Fibroblast of skin of abdomen (primary cell): ENCODE measurements at places on chromosomes 5 and 9.
A peak's percentile ranks its signal among the peaks of the same experiment; 100 is the strongest.

DNA sequence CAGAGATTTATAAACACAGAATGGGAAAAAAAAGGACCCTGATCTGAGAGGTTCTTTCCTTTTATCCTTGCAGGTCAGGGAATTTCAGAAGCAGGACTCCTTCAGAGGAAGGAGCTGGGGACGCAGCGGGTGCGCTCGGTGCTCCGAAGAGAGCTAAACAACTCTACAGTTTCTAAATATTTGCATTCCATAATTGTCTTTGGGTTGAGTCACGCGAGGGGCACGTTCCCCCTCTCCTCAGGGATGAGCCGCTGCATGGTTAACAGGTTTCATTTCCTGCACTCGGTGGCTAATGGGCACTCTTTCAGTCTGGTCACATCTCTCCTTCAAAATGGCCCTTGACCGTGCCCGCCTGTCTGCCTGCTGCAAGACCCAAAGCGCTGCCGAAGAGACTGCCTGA is 165.0 kb upstream of the HMHB1 start:
- no peak for DNase-seq

DNA sequence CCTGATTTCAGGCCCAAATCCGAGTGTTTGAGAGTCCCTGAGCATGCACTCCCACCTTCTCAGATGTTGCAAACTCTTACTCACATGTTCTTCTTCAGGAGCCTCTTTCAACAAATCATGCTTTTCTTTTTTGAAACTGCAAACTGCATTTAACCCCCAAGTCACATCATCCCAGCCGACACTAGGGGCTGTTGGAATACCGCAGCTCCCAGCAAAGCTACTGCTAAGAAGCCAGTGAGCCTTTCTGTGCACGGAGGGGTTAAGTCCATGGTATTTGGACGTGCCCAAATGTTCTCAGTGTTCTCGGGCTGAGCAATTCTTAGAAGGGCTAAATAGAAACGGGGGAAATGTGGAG is 282.9 kb downstream of the NFIB start:
- DNase-seq, result peak; percentile 75

- no peak for DNase-seq
Observed at GRCh38 chr9:8653855-8654254, 854.3 kb upstream of the DMAC1 start.

DNA sequence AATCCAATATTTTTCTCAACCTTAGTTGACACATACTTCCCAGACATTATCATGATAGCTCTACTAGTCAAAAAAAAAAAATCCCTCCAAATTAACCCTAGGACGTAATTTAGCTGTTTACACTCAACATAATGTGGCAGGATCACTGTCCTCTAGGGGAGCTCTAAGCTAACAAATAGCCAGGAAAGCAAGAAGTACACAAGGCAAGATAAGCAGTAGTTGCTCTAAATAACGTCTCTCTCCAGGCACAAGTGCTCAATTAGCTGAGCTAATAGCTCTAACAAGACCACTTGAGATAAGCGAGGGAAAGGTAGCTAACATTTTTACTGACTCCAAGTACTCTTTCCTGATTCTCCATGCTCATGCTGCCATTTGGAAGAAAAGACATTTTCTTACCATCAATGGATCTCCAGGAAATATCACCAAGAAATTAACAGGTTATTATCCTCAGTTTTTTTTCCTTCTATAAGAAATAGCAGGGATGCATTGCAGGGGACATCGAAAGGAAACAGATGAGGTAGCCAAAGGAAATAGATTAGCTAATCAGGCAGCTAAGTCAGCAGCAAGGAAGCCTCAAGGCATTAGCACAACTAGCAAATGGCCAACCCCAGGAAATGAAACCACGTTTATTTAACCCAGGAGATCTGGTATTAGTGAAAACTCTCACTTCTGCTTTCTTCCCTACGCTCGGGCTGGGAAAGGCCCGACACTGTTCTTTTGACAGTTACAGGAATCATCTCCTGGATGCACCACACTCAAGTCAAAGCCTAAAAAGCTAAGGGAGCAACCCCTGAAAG is 614.1 kb downstream of the PTPRD start:
- no peak for DNase-seq

DNA sequence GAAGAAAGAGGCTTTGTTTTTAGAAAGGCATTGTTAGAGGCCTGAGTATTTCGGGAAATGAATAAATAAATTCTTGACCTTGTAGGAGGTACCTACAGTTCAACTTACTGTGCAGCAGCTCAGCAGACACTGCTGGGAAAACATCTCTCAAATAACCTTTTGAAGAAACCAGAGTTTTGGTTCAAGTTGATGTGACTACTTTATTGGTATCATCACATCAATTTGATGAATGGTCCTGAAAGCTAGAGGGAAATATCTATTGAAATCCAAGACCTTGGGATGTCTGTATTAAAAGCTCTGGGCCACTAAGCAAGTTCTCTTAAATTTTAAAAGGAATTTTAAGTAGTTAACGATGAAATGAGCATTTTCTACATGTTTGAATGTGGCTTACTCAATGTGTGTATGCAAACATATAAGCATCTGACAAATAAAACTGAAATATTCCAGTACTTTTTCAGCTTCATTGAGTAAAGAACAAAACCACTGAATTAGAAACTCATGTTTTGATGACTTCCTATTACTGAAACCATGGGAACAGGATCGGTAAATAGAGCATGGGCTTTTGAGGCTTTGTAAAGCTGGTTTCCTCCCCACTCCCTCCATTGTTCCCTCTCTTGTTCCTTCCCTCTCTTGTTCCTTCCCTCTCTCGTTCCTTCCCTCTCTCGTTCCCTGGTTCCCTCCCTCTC is 36.7 kb downstream of the SLC27A6 start:
- no peak for DNase-seq

- peak; percentile 74 for DNase-seq
Observed at GRCh38 chr9:10050016-10050415, 562.8 kb downstream of the PTPRD start.

DNA sequence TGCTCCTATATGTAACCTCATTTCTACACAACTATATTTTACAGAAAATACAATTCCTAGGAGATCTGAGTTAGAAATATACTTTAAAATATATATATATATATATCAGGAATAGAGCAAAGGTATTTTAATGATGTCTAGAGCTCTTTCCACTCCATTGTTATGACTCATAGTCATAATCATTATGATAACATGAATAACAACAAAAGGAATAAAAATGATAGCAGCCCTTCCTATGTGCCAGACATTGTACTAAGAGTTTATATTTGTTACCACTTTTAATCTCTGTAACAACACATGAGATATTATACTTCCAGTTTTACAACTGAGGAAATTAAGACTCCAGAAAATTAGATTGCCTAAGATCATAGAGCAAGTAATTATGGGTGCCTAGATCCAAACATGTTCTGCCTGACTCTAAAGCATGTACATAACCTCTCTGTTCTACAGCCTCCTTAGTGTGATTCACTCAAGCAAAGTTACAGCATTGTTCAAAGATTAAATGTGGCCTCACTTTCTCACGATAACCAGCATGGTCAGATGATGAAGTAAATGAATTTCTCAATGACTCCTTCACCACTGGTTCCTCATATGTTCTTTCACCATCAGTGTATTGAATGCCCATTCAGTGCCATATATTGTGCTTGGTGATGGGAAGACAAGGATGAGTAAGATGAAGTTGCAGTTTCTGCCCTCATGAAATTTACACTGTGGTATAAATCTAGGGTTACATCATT is 452.1 kb downstream of the EFNA5 start:
- peak; percentile 27 for DNase-seq

DNA sequence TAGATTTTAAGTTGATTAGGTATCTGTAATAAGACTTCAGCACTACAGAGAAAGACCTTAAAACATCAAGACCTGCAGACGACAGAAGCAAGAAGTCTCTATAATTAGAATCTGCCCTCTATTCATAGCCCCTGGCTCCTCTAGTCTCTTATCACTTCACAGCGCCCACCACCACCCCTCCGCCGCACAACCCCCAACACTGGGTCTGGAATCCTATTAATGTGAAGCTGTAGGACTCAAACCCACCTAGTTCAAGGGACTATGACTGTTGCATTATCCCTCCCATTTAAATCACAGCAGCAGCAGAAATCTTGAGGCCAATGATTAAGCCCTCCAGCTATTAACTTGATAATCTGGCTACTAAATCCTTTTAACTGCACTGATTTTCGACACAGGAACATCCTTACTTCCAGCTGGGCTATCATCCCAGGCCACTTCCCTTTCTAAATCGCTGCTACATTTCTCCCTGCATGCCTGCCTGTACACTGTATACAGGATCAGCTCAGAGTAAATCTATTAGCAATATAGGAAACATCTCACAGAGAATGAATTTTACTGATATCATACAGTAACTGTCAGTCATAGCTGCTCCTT is 159.5 kb upstream of the GRAMD2B start:
- no peak for DNase-seq

- peak; percentile 71 for DNase-seq
Observed at GRCh38 chr5:69206528-69207190, 17.3 kb downstream of the CENPH start.

- peak; percentile 72 for DNase-seq
Observed at GRCh38 chr5:43065948-43066798, 26.1 kb upstream of the ANXA2R start.

DNA sequence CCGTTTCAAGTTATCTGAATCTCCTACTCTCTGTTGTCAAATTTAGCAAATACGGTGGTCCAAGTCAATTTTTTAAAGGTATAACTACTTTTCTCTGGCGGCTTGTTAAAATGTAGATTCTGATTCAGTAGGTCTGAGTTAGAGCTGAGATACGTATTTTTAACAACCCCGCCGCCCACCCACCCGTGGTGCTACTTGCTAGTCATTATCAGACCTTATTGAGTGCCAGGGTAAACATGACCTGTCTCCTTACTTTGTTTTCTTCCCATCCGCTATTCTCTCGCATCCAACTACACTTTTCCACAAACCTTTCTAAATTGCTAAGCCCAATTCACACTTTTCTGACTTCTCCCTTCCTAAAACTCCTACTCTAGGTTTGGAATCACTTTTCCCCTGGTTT is 694 bp upstream of the PLAA start:
- no peak for DNase-seq

GRCh38 chr9:26888271-26888670 is 4.3 kb downstream of the CAAP1 start:
- no peak for DNase-seq
